Tibial nerve (tissue), 4 donors: ENCODE measurements at places on chromosomes 4 and X. TPM values are rescaled to one million over a fixed set of nuclear protein-coding genes. Genes with fewer than 3 reads are reported as not detected.

GRCh38 chr4:72489267-72489666 lies 79.8 kb downstream of the ADAMTS3 start:
- H3K4me1 ChIP-seq = no peaks in the 10 kb centered on the region
- H3K36me3 ChIP-seq = no peaks in the 10 kb centered on the region

- H3K36me3 ChIP-seq = no peaks in the 10 kb centered on the region
- no peak overlapping the region for H3K27ac ChIP-seq
Observed at GRCh38 chr4:107835406-107835805, 10.7 kb downstream of the SGMS2 start.

DNA sequence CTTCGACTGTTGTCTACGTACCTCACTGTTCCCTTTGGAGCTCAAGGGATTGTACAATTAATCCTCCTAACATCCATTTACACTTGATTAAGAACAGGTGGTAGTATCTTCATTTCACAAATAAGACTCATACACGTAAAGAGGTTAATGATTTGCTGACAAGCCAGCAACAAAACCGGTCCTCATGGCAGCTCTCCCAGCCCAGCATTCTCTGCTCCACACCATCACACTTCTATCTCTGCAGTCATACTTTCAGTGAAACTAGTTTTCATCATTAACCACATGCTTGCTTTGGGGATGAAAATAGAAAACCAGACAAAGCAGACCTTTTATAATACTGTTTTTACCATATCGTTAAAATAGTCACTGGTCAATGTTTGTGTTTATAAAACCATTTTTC lies 28.7 kb upstream of the CASK start:
- no peak overlapping the region for H3K4me3 ChIP-seq
- H3K4me1 ChIP-seq = no peaks in the 10 kb centered on the region
- no peak for DNase-seq
- H3K27ac ChIP-seq = no peak overlapping the region
- H3K36me3 ChIP-seq = no peaks in the 10 kb centered on the region

DNA sequence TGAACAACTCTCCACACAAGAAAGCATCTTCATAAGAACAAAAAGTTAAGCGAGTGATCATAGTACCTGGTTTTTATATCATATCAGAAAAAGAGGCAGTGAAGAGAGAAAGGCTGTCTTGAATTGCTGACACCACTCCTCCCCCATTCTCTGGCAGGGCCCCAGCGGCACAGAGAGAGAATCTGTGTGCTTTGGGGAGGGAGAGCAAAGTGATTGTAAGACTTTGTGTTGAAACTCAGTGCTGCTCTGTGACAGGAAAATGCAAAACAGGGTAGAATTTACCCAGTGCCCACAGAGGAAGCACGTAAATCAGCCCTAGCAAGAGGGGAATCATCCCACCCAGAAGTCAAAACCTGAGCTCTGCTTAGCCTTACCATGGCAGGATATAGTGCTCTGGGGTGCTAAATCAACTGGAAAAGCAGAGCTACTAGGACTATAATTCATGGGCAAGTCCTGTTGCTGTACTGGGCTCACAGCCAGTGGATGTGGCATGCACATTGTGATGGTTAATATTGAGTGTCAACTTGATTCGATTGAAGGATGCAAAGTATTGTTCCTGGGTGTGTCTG lies 174.6 kb downstream of the PRR32 start:
- no peak for DNase-seq
- no peak overlapping the region for H3K4me3 ChIP-seq
- H3K27me3 ChIP-seq = no peaks in the 10 kb centered on the region

The XG gene
- 2.2 TPM for total RNA-seq

The CTAG1B gene
- not detected for total RNA-seq

- peak overlapping the region; percentile 55 for H3K4me3 ChIP-seq
- H3K27me3 ChIP-seq = peaks cover 44% of the 10 kb centered on the region
- no peak for DNase-seq
- no peaks in the 10 kb centered on the region for H3K4me1 ChIP-seq
- H3K27ac ChIP-seq = peak overlapping the region; percentile 77
- no peaks in the 10 kb centered on the region for H3K36me3 ChIP-seq
Observed at GRCh38 chr4:133147921-133148689, 989 bp upstream of the PCDH10 start.

GRCh38 chr4:104677116-104677515 lies 182.4 kb upstream of the CXXC4 start:
- no peaks in the 10 kb centered on the region for H3K36me3 ChIP-seq
- no peak overlapping the region for H3K4me3 ChIP-seq
- H3K27me3 ChIP-seq = no peaks in the 10 kb centered on the region
- no peaks in the 10 kb centered on the region for H3K4me1 ChIP-seq

- H3K27me3 ChIP-seq = peaks cover 4% of the 10 kb centered on the region
- peak overlapping the region; percentile 72 for H3K27ac ChIP-seq
- DNase-seq = no peak
- no peaks in the 10 kb centered on the region for H3K36me3 ChIP-seq
- H3K4me1 ChIP-seq = peaks cover 22% of the 10 kb centered on the region
Observed at GRCh38 chr4:25861280-25861950, 1.4 kb downstream of the SEL1L3 start.

- no peaks in the 10 kb centered on the region for H3K36me3 ChIP-seq
- no peaks in the 10 kb centered on the region for H3K27me3 ChIP-seq
- DNase-seq = no peak
- no peaks in the 10 kb centered on the region for H3K4me1 ChIP-seq
- H3K4me3 ChIP-seq = no peak overlapping the region
- H3K27ac ChIP-seq = no peak overlapping the region
Observed at GRCh38 chr4:140113653-140114052, 40.3 kb downstream of the MAML3 start.

The FRAS1 gene
- 3.9 TPM for total RNA-seq

DNA sequence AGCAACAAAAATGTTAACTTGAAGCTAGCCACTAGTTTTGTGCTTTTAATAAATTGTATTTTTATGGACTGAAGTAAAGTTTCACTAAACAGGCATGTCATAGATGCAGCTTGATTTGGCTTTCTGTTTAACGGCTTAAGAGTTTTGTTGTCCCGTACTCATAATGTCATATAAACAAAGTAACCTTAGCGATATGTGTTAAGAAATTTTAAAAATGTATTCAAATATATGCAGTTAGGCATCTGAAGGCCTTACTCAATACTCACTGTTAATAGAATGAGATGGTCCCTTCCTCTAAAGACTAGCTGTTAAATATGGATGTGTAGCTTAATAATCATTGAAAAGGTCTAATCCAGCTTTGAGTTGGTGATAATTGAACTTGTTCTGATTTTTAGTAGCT lies 1.0 kb upstream of the SCLT1 start:
- no peaks in the 10 kb centered on the region for H3K27me3 ChIP-seq
- peaks cover 9% of the 10 kb centered on the region for H3K4me1 ChIP-seq
- no peaks in the 10 kb centered on the region for H3K36me3 ChIP-seq
- peak overlapping the region; percentile 61 for H3K4me3 ChIP-seq

DNA sequence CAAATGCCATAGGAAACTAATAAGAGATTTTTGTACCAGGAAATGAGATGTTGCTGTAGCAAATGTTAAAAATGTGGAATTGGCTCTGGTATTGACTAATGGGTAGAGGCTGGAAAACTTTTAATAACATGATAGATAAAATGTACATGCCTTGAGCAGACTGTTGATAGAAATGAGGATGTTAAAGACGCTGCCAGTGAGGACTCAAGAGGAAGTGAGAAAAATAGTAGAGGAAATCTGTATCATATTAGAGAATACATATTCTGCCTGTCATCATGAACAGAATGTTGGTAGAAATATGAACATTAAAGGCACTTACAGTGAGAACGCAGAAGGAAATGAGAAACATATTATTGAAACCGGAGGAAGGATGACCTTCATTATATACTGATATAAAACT lies 577.2 kb upstream of the HTR2C start:
- no peak for DNase-seq
- no peak overlapping the region for H3K27ac ChIP-seq
- no peaks in the 10 kb centered on the region for H3K4me1 ChIP-seq
- no peaks in the 10 kb centered on the region for H3K27me3 ChIP-seq
- no peak overlapping the region for H3K4me3 ChIP-seq

DNA sequence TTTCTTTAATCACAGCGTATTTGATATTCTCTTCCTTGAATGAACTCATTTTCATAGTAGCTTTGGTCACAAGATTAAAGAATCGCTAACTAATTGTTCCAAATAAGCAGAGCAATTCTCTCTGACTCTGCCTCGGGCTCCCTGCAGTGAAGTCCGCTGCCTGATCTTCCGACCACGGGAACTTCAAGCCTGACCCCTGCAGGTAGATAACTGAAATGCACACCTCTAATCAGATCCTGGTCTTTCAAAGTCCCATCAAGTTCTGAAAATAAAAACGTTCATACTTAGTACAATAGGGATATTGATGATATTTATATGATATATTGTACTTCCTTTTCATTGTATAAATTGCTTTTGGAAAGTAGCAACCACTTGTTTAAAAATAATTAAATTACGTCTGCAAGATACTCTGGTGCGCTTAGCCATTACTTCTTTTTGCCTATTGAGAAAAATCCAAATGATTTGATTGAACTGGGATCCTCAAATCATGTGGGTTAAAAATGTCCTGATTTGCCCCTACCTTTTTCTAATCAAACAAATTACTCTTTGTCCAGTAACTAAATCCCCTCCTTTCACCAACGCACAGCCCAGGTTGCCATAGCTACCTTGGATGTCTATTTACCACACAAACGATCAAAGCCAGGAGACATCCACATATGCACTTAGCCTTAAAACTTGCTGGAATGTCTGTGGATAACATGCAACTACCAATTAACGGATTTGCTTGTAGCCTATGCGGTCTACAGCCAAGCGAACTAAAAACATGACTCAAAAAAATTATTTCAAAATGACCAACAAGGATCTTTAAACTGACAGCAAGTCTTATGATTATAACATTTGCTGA lies 4.2 kb downstream of the MID1 start:
- no peaks in the 10 kb centered on the region for H3K36me3 ChIP-seq
- no peak overlapping the region for H3K27ac ChIP-seq
- DNase-seq = peak; percentile 47
- H3K4me3 ChIP-seq = peak overlapping the region; percentile 25

DNA sequence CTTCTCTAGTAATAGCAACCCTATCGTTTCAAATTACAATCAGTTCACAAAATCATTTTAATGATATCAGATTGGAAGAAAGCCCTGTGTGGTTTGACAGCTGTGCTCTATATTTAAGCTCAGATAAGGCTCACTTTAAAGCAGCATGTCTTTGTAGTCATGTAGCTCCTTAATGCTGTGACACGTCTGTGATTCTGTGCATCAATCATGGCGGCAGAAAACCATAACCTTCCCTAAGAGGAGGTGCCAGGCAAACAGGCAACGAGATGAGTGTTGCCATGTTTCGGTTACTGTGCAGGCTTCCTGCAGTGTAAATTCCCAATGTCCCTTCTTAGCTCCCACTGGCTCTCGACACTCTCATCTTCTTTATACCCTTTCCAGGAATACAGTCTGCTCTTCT lies 212.7 kb downstream of the GRID2 start:
- H3K27ac ChIP-seq = no peak overlapping the region
- no peaks in the 10 kb centered on the region for H3K27me3 ChIP-seq
- no peak for DNase-seq

DNA sequence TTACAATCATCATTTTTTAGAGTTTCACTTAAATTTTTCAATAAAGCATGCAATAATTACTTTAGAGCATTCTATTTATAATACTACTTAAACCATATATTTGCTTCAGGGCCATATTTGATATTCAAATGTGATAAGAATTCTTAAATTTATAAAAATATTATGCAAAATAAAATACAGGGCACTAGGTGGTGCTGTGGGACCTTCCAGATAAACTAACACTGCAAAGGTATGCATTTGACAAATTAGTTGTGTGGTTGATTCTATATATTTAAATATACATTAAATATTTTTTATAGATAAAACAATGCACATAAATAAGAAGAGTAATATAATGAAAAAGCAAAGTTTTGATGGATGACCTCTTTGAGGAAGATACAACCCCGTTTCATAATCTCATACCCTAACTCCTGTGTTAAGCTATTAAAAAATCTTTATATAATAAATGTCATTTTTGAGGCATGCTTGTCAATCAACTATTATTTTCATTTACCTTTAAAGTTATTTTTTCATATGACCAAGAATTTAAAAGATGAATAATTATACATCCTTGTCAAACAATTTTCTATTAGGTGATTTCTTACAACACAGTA lies 128.4 kb downstream of the REELD1 start:
- H3K4me3 ChIP-seq = no peak overlapping the region
- no peaks in the 10 kb centered on the region for H3K27me3 ChIP-seq
- no peaks in the 10 kb centered on the region for H3K36me3 ChIP-seq
- no peak for DNase-seq

DNA sequence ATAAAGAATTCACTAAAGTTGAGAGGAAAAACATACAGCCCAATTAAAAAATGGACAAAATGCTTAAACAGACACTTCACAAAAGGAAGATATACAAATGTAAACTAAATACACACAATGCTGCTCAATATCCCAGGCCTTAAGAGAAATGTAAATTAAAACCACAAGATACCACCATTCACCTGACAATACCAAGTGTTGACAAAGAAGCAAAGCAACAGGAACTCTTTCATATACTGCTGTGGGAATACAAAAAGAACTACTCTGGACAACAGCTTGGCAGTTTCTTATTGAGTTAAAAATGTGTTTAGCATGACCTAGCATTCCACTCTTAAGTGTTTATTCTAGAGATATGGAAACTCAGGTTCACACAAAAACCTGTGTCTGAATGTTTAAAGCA lies 71.3 kb downstream of the ABCB7 start:
- no peak for DNase-seq
- H3K27ac ChIP-seq = no peak overlapping the region
- H3K4me3 ChIP-seq = no peak overlapping the region
- H3K36me3 ChIP-seq = no peaks in the 10 kb centered on the region
- H3K4me1 ChIP-seq = no peaks in the 10 kb centered on the region

GRCh38 chrX:128759745-128760144 lies 707.5 kb upstream of the ACTRT1 start:
- H3K4me3 ChIP-seq = no peak overlapping the region
- H3K36me3 ChIP-seq = no peaks in the 10 kb centered on the region
- H3K27me3 ChIP-seq = no peaks in the 10 kb centered on the region
- no peaks in the 10 kb centered on the region for H3K4me1 ChIP-seq
- no peak overlapping the region for H3K27ac ChIP-seq

DNA sequence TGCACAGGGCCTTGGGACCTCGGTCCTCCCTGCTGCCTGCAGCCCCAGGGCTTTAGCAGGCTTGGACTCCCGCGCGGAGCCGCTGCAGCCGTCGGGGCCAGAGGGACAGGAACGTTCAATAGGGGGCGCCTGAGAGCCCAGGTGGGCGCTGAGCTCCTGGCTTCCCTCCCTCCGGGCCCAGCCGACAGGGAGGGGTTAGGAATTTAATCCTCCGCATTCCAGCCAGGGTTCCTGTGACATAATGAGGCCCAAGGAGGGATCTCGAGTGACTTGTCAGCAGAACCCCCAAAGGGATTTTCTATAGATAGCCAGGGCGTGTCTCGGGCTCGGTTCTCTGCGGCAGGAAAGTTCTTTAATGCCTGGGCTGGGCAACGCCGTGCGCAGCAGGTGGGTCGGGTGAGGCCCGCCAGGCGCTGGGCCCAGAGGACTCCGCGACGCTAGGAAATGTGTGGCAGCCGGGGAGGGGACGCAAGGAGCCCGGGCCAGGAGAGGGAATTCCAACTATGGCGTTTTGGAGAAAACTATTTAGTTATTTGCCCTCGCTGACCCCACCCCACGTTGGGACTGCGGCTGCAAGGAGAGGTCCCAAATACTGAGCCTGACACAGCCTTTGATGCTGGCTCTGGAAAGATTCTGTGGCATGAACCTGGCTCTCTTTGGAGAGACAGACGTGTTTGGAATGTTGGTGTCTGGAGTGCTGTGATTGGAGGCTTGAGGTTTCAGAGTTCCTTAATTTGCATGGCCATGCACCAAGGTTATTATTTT lies 285.2 kb upstream of the GATB start:
- peaks cover 9% of the 10 kb centered on the region for H3K27me3 ChIP-seq
- H3K4me1 ChIP-seq = peaks cover 3% of the 10 kb centered on the region
- H3K27ac ChIP-seq = no peak overlapping the region
- peak overlapping the region; percentile 7 for H3K4me3 ChIP-seq
- no peak for DNase-seq
